Iris pigment epithelial cell (primary cell): ENCODE measurements at places on chromosomes 11 and 22.

DNA sequence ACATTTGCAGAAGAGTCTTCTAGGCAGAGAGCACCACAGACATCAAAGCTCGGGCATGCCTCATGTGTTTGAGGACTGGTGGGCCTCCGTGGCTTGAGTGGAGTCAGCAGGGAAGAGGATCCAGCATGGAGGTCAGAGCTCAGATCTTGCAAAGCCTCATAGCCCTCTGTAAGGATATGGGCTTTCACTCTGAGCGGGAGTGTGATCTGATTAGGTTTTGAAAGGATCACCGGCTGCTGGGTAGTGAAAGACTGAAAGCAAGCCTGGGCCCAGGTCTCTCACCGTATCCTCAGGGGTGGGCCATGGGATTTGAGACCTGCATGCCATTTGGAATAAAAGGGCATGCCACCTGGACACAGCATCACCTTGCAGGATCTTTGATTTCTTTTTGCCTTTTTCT, 112.7 kb downstream of the TEAD1 start:
- DNase-seq, result no peak

DNA sequence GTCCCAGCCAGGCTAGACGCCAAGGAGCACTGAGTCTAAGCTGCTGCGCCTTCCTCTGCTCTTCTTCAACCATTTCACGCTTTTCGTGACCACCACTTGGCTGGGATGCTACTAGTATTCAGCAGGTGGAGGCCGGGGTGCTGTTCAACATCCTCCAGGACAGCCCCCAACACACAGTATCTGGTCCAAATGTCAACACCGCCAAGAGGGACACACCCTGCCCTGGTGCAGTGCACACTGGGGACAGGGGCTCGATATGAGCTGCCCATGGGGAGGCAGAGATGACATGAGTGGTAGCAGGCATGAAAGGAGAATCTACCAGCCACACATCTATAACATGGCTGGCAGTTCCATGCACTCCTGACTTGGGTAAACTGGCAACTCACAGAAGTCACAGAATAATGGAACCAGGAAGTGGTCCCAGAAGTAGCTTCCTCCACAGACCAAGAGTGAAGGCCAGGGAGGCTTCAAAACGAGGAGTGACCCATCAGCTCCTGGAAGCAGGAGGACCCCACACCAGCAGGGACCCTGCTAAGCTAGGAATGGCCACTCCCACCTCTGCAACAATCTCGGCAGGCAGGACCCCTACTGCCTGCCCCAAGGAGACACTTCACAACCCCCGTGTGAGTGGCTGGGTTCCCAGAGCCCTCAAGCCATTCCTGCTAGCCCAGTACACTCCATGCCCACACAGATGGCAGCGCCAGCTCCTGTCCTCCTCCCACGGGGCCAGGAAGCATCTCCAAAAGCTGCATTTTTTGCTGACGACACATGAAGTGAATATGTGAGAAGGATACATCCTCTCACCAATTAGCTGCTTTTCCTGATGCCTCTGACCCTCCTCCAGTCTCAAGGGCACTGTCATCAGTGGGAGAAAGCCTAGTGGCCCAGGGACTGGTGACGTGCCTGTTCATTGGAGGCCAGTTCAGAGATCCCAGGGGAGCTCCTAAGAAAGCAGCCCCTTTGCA, 78.8 kb downstream of the DGCR2 start:
- no peak for DNase-seq

DNA sequence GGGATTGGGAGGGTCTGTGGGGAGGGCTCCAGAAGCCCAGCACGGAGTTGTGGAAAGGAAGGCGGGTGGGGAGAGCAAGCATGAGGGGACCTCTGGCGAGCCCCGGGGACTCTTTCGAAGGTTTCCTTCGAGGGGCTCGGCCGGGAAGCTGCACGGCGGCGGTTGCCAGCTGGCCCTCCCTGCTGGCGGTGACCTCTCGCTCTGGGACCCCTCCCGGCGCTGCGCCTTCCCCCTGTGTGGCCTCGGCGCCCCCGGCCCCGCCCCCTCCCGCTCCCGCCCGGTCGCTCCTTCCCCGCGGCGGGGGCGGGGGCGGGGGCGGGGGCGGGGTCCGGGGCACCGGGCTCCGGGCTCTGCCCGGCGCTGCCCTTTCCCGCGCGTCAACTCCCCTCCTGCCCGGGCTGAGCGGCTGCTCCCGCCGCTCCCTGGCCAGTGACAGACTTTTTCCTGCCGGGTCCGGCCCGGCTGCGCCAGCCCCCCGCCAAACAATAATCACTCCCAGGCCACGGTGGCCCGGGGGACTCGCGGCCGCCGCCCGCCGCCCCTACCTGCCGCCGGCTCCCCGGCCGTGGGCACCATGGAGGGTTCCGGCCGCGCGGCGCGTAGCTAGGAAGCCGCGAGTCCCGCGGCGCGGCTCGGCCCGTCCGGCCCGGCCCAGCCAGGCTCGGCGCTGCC, 941 bp downstream of the CLCF1 start:
- no peak for DNase-seq

- no peak for DNase-seq
Observed at GRCh38 chr11:46540807-46541206, 53.0 kb downstream of the AMBRA1 start.

- DNase-seq, result no peak
Observed at GRCh38 chr22:29530716-29531115, 22.8 kb downstream of the THOC5 start.

- DNase-seq, result peak; percentile 49
Observed at GRCh38 chr22:41915035-41915785, at the start of gene SHISA8. Gene SHISA8 (minus strand): TSS chr22:41915074. CDS start chr22:41914667, 407 bp downstream.

DNA sequence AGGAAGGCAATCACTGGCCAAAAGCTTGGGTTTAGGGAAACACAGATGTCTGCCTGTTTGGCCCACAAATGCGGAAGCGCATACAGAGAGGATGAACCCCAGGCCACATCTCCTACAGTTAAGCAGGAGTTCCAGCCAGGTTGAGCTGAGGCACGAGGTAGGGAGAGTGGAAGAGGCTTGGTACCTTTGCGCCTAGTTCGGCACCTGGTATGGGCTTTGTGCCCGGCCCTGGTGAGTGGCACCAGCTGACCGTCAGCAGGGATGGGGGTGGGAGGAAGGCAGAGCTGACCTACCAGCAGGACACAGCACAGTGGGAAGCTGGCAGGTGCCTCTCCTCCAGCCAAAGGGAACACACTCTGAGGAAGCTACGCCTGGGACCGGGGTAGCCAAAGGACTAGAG, 57.6 kb downstream of the KCNC1 start:
- no peak for DNase-seq

- DNase-seq, result no peak
Observed at GRCh38 chr11:64124147-64124546, 41.8 kb downstream of the MACROD1 start.

DNA sequence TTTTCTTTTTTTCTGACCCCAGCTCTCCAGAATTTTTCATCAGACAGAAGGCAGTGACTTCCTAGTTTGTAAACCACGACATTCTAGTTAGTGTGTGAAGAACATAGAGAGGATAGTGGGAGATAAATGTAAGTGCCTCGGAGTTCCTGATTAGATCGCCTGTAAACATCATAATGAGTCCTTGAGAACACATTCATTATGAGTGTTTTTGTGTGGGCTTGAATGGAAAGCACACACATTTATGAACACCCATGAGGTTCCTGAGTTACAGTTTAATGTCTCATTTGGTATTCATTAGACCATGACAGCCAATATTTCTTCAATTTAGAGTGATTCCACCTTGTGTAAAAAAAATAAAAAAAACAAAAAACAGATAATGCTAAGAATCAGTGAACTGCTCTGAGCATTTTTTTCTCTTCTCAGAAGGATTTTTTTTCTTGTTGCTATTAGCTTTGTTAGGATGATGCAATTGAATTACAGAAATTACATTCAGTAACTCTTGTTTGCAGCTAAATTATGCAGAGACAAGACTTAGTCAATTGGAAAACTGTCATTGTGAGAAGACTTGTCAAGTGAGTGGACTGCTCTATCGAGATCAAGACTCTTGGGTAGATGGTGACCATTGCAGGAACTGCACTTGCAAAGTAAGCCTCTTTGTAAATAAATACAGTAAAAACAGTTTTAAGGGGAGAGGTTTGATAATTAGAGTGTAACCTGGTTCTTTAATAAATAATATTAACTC, 257.6 kb downstream of the NELL1 start:
- no peak for DNase-seq

- DNase-seq, result no peak
Observed at GRCh38 chr22:27647540-27647939, 154.0 kb downstream of the MN1 start.

- no peak for DNase-seq
Observed at GRCh38 chr11:98842187-98842586, 178.6 kb upstream of the CNTN5 start.

GRCh38 chr11:36874291-36874690, 276.3 kb upstream of the RAG2 start:
- DNase-seq, result no peak

- peak; percentile 42 for DNase-seq
Observed at GRCh38 chr11:113796663-113797259, 17.2 kb downstream of the CLDN25 start.

DNA sequence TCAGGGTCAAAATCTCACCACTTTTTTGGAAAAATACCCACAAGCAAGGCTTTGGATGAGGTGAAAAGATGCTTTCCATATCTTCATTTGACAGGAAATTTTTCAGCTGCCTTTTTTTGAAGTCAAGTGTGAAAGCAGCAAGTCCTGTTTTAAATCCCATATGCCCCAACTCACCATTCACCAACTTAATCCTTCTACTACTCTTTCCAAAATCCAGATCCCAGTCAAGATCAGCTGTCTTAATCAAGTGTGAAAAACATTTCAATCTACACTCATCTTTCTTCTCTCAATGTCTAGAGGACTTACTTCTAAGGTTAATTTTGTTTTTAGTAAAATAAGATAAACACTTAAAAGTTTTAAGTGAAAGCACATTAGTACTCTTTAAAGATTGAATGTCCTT, 128.4 kb upstream of the CEP126 start:
- DNase-seq, result no peak

GRCh38 chr11:2531987-2532703, 87.3 kb downstream of the KCNQ1 start:
- no peak for DNase-seq

GRCh38 chr22:20651286-20651685, 122.6 kb upstream of the SERPIND1 start:
- DNase-seq, result no peak

DNA sequence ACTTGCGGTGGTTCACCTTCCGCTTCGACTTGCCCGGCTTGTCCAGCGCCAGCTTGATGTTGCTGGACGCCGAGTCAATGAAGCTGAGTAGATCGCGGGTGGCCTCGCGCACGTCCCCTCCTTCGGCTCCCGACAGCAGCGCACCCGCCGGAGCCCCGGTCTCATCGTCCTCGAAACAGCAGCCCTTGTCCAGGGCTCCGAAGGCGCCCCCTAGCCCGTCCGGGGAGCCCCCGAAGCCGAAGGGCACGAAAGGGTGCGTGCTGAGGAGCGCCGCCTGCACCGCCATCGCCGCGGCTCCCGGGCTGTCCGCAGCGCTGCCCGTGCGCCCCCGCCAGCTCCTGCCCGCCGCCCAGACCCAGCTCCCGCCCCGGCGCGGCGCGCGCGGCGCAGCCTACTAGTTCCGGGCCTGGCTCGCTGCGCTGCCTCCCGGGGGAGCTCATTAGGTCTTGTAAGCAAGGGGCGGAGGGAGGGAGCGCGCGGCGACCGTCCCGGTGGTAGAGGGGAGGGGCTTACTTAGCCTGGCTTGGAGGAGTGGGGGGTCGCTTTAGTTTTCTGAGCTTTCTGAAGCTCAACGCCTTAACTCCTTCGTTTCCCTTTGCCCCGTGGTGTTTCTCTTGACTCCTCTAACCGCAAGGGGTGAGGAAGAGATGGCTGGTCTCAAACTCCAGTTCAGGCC, at the start of gene FAM181B:
FAM181B (minus strand) TSS at position 421 of the 676 bp plus-strand sequence; CDS start at position 286, 135 bp downstream.
- DNase-seq, result peak; percentile 21

DNA sequence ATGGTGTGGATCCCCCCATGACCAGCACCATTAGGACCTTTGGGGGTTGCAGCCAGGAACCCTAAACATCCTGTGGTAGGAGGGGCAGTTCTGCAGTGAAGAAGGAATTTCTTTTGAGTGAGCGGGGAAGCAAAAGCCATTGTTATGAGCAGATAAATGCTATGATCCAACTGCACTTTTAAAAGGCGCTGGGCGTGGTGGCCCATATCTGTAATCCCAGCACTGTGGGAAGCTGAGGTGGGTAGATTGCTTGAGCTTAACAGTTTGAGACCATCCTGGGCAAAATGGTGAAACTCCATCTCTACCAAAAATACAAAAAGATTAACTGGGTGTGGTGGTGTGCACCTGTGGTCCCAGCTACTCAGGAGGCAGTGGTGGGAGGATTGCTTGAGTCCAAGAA, 5.9 kb upstream of the TOMM22 start:
- DNase-seq, result no peak

DNA sequence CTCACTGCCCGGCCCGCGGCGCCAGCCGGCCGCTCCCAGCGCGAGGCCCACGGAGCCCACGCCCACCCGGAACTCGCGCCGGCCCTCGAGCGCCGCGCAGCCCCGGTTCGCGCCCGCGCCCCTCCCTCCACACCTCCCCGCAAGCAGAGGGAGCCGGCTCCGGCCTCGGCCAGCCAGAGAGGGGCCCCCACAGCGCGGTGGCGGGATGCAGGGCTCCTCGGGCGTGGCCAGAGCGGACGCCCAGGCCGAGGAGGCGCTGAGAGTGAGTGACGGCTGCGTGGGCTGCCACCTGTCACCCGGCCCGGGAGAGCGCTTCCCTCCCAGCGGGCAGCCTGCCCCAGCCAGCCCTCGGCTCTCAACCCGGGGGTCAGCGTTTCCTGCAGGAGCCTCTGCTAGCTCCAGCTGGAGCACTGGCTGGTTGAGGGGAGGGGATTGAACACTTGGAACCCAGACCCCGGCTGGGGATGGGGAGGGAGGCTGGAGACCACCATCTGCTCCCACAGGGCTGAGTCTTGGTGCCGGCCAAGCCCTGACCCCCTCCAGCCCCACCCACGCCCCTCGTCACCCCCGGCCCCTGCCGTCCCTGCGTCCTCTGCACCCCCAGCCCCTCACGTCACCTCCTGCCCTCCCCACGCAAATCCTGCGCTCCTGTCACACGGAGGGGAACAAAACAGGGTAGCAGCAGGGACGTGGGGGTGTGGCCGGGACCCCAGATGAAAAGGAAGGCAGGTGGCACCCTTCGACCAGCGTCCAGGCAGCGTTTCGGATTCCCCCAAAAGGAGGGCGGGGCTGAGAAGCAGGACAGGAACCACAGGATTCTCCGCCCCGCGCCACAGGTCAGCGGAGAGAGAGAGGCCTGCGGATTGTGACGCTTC, 157.0 kb downstream of the BRD1 start:
- DNase-seq, result no peak

- DNase-seq, result no peak
Observed at GRCh38 chr11:109075976-109076375, 346.0 kb upstream of the C11orf87 start.

- no peak for DNase-seq
Observed at GRCh38 chr22:48838376-48838775, 989.3 kb downstream of the BRD1 start.

GRCh38 chr22:40519284-40519947, 117.1 kb downstream of the MRTFA start:
- no peak for DNase-seq

GRCh38 chr11:114291381-114291780, 4.8 kb upstream of the NNMT start:
- peak; percentile 92 for DNase-seq
